ENCODE measurements at places on chromosomes 2 and 18. TPM values are rescaled to one million over a fixed set of nuclear protein-coding genes. Genes with fewer than 3 reads are reported as not detected.

The ARHGAP15 gene
- 10.0 TPM for total RNA-seq

The SIX3 gene
- not detected for total RNA-seq

The CROCC2 gene
- total RNA-seq: 0.09 TPM

The RMDN2 gene
- total RNA-seq: 8.3 TPM

The CD207 gene
- total RNA-seq: 0.52 TPM

The HOXD1 gene
- total RNA-seq: 0.40 TPM

The TCF7L1 gene
- 7.6 TPM for total RNA-seq

The LYPD6B gene
- 98.5 TPM for total RNA-seq

The IWS1 gene
- total RNA-seq: 37.7 TPM

The CABLES1 gene
- 14.6 TPM for total RNA-seq

Data from mucosa of gallbladder (tissue), 1 donor.